ENCODE measurements at places on chromosomes 6 and 20.

- no peak for DNase-seq
These were observed 42.6 kb upstream of the CDH22 start for GRCh38 chr20:46350986-46351267.

- no peak for DNase-seq
These were observed 1102.8 kb upstream of the FLRT3 start for GRCh38 chr20:15440049-15440820.

GRCh38 chr20:17843246-17844132 is 125.1 kb downstream of the SNX5 start:
- peak; percentile 91 for DNase-seq

- no peak for DNase-seq
These were observed 933 bp upstream of the ADGRB3 start for GRCh38 chr6:68633972-68634725.

- peak; percentile 25 for DNase-seq
These were observed 180.4 kb downstream of the ZNF217 start for GRCh38 chr20:53413186-53413631.

DNA sequence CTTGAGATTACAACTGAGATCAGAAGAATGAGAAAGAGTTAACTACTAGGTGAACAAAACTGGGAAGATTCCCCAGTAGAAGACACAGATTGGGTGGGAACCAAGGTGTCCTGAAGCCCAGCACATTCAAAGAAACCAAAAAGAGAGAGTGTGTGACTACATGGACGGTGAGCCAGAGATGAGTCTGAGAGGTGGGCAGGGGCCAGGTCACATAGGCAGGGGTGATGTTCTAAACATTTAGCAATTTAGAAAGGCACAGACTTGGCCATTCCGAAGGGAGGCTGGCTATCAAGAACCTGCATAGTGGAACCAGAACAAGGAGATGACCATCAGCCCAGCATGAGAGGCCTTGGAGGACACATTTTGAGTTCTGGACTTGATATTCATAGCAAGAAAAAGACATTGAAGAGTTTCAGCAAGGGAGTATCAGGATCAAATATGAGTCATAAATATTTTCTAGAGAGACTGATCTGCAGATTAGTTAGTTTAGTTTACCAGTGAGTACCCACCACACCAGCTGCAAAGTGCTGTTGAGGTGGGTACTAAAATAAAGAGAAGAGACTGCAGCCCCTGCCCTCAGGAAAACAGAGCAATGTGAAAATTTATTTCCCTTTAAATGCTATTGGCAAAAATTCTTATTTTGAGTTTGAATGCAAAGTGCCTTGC is 340.5 kb upstream of the PRDM1 start:
- no peak for DNase-seq

DNA sequence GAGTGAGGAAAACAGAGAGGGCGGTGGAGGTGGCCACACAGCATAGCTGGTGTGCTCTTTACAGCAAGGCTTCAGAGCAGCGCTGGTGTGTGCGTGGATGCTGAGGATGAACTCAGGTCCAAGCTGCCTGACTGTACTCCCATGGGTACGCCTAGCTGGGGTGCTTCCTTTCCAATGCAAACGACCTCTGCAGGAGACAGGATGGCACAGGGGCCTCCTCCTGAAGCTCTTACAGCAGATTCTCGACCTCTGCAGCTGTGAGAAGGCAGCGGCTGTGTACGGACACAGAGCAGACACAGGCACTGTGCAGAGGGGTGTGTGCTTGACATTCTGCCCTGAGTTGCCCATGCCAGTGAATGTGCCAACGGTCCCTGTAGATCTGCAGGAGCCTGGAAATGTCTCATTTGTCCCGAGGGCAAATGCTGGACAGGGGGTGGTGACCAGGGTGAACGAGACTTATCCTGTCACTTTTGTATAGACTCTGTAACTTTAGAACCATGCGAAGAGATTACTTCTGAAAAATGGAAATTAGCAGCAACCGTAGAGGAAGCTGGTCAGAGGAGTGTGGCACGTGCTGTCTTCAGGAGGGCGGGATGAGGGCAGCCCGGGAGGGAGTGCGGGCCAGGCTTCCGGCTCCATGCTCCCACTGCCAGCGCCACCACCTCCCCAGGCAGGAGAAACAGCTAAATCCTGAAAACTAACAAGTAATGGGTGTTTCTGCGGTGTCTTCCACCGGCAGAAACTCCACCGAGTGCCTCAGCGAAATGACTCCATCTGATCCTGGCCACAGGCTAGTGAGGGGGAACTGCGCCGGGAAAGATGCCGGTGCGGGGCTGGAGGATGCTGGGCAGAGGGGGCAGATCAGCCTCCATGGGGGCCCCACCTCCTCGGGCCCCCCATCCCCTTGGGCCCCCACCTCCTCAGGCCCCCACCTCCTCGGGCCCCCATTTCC is 120.9 kb upstream of the RPS6KA2 start:
- no peak for DNase-seq

DNA sequence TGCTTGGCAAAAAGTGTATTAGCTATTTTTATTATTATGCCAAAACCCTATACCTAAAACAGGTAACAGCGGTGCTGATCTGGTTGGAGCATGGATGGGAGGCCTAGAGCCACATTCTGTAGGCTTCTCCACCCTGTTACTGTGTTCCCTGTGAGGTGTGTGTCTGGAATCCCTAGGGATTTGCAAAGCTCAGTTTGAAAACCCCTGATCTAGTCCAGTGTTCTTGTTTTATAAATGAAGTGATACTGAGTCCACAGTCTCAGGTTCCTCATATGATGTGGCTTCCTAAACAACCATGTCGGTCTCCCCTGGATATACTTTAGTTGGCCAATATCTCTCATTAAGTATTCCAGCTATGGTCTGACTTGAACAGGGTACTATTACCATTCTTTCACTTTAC is 16.3 kb downstream of the ACSS2 start:
- no peak for DNase-seq

DNA sequence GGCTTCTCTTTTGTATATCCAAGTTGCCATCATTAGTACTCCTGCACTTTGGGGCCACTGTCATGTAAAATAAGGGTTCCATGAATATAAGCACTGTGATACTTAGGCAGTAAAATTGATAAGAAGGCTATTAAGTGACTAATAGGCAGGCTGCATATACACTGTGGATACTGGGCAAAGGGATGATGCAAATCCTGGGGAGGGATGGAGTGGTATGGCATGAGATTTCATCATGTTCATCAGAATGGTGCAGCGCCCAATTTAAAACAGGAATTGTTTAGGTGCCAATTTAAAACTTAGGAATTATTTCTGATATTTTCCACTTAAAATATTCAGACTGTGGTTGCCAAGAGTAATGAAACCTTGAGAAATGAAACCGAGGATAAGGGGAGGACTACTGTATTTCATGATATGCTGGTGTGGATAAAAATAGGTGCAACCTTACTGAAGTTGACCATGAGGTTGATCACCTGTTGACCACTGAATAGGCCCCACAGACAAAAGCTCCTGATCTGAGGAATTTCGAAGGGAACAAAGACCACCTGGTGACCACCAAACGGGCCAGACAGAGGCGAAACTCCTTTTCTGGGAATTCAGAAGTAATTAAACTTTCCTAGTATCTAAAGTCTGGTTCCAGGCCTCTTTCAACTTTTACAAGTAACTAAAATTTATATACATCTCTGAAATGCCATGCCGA is 4.9 kb upstream of the TRIM39 start:
- DNase-seq = no peak

- DNase-seq = no peak
These were observed 88.8 kb downstream of the FYN start for GRCh38 chr6:111784433-111784832.

DNA sequence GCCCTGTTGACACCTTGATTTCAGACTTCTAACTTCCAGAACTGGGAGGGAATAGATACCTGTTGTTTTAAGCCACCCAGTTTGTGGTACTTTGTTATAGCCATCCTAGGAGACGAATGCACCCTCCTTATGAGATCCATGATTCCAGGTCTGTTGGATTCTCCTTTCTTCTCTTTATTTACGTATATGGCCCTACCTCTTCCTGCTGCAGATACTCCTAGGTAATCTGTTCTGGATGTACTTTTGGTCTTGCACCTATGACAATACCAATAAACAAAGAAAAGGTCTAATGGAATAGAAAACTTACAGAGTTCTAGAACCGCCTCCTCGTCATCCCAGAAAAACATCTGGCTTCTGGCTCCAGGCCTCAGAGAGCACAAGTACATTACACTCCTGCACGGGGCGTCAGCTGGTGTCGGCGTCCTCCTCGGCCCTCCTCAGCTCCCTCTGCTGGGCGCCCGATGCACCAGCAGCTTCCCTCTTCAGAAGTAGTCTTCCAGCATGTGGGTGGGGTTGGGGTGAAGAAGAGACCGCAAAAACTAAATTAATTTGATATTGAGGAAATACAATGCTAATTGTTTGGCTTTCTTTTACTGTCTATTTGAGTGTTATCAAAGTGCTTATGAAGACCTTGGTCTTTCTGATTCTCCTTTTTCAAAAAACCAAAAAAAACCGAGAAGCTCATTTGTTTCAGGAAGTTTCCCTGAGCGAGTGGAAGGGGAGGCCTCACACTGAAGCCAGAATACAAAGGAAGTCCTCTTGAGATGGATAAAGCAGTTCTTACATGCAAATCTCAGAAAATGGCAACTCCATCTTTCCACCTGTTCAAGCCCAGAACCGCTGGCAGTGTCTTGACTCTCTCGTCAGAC is 9.7 kb upstream of the ATXN1 start:
- DNase-seq = peak; percentile 48

DNA sequence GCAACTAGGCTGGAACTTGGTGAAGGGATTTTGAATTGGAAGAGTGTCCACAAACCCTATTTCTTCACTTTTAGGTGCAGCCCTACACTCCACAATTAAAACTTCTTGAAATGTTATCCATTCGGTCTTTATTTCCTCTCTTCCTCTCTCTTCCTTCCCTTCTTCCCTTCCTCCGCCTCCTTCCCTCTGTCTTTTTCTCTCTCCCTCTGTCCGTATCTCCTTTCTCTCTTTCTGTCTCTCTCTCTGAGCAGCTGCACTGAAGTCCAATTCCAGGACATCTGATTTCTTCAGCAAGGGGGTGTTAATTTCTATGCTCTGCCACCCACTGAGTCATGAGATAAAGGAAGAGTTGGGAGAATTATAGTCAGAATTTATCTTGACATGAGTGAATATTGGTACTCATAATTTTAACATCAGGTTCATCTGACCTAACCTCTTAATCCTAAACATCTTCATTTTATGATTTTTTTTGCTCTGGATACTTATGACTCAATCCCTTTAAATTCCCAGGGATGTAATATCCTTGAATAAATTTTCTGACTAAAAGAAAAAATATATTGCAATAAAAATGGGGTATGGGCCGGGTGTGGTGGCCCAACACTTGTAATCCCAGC is 84.2 kb downstream of the BCAS1 start:
- no peak for DNase-seq

- DNase-seq = no peak
These were observed 195.0 kb downstream of the KHDC1L start for GRCh38 chr6:73030257-73030656.

DNA sequence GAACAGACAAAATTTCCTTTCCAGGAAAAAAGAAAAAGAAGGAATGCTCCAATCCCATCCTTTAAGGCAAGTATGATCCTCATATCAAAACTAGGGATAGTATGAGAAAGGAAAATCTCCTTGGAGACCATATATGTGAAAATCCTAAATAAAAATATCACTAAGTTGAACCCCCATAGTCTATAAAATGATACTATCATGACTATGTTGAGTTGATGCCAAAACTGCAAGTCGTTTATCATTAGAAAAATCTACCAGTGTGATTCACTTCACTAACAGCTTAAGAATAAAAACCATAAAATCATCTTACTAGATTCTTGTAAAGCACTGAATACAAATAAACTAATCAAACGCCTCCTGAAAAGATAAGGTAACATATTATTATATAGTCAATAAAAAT is 76.6 kb upstream of the STXBP5 start:
- DNase-seq = no peak

GRCh38 chr6:45619211-45619760 is 241.6 kb upstream of the SUPT3H start:
- DNase-seq = peak; percentile 81

DNA sequence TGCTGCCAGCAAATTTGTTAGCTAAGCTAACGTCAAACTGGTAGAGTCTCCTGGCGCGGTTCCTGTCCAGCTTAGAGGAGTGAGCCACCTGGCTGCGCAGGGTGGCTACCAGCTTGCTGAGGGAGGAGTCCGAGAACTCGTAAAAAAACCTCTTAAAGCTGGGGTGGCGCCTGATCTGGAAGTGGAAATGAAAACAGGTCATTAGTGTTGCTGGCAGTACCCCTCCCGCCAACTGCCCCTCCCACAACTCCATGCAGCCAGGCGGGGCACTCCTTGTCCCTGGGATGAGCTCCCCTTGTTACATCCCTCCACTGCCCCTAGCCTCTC is 17.3 kb downstream of the BNIP5 start:
- no peak for DNase-seq

GRCh38 chr20:25249198-25249931 is 1.5 kb downstream of the PYGB start:
- DNase-seq = no peak

DNA sequence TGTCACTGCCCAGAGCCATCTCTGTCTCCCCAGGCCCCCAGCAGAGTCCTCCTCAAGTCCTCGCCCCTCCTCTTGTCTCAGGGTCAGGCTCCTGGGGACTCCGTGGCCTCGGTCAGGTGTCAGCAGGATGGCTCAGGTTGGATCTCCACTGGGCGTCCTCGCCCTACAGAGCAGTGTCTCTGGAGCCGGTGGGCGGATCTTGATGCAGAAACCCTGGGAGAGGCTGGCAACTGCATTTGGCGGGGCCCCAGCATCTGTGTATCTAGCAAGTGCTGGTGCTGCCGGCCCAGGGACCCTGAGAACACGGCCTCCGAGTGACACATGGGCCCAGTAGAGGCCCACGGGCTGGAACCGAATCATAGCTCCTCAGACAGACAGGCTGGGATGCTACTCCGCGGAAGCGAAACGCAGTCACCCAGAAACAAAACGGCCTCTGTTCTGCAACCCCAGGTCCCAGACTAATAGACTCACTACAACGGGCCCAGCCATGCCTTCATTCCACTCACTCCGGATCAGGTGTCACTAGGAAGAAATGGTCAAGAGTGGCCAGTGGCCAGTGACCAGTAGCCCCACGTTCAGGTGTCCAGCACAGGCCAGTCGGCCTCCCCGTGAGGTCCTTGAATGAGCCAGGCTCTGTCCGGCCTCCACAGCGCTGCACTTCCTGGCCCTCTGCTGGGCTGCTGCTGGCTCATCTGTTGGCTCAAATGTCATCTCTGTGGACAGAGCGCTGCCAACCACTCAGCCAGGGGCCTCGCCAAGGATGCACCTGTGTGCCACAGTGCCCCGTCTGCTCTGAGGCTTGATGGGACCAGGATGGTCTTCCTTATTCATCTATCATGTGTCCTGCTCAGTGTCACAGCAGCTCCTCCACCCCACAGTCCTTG is 12.6 kb upstream of the FRMD1 start:
- DNase-seq = no peak

GRCh38 chr6:108748959-108749358 is 99.3 kb upstream of the ARMC2 start:
- no peak for DNase-seq

DNA sequence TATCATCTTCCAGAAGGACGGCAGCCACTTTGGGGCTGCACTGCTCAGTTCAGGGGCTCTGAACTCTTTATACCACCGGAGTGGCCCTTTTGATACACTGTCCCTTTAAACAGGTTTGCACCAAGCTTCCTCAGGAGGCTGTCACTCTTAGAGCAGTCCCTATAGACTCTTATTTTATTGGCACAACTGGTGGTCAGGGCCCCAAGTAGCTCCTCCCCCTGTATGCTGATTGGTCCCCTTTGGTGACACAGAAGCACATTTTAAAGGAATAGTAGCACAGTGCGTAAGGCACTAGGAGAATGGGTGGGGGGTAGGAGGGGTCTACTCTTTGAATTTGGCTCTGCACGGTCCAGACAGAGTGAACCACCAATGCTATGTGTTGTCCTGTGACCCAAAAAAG is 122.6 kb upstream of the MLN start:
- DNase-seq = no peak

GRCh38 chr6:137549106-137549505 is 54.9 kb upstream of the OLIG3 start:
- no peak for DNase-seq
